Pancreas (tissue), 10 donors: ENCODE measurements at places on chromosomes 1 and 21.

- no peak for DNase-seq
These were observed 37.1 kb downstream of the JUN start for GRCh38 chr1:58746757-58747156.

DNA sequence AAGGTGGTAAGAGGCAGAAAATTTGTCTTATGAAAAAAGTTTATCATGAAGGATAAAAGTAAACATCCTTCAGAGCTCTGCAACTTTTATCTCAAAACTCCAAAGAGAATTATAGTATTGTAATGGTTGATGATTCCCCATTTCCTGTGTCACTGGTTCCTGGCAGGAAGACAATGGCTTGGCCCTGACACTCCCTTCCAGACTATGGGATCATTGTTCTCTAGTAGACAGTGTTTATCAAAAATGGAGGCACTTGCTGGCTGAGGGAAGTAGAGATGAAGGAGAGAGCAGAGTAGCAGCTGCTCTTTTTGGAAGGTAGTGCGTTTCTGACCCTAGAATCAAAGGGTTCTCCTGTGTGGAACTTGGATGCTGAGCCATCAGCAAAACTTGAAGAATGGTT, 145.9 kb upstream of the ATP1B1 start:
- DNase-seq = no peak

GRCh38 chr21:36851121-36851520, 115.3 kb downstream of the HLCS start:
- DNase-seq = no peak

DNA sequence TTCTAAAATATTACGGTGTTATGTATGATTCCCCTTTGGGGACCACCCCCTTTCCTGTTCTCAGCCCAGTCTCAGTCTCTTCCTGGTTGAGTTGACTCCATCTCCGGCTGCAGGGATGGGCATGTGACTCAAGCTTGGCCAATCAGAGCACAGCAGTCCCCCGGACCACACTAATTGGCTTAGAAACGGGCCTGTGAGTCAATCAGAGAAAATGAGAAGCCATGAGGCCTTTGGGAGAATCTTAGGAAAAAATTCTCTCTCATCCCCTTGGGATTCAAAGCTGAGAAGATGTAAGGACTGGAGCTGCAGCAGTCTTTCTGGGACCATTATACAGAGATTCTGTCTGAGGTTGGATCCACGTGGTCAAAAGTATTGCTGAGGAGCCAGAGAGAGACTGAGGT, 10.7 kb upstream of the FHAD1 start:
- DNase-seq = no peak

DNA sequence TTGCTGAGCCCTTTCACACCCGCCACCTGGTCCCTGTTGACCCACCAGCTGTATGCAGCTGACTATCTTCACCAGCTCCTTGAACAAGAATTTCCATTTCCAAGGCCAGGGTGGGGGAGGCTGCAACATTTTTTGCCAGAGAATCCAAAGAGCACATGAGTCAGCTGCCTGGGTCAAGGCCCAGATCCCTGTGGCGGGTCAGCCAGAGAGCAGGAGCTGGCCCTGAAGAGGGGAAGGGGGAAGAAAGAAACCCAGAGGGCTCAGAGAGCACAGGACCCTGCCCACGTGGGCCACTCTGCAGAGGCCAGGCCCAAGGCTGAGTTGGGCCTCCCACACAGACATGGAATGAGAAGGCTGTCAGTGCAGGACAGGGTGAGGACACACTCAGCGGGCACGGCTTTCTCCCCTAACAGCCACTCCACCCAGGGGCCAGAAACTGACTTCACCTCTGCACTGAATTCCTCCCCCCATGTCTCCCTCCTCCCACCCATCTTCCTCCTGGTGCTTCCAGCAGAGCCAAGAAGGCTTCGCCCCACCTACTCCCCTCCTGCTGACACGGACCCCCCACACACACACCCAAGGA, 28.9 kb downstream of the S100A6 start:
- peak; percentile 56 for DNase-seq

DNA sequence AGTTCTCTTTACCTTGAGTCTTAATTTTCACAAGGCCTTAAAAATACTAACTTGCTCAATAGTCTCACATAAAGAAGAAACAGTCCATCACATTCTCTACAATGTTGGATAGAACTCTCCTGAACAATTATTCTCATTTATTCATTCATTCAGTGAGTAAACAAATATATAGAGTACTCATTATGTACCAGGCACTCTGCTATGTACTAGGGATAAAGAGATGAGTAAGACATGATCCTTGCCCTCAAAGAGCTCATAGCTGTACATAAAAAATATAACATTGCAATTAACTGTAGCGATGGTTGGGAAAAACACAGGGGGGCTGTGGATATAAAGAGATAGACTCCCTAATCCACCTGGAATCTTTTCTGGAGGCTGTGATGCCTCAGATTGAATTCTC, 586.9 kb upstream of the BEND5 start:
- no peak for DNase-seq

DNA sequence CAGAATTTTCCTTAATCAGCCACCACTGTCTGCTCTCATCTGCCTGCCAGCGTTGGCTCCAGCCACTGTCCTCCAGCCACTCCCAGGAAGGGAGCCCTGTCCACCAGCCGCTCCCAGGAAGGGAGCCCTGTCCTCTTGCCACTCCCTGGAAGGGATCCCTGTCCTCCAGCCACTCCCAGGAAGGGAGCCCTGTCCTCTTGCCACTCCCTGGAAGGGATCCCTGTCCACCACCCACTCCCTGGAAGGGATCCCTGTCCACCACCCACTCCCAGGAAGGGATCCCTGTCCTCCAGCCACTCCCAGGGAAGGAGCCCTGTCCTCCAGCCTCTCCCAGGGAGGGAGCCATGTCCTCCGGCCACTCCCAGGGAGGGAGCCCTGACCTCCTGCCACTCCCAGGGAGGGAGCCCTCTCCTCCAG, 726.5 kb downstream of the PTPRU start:
- no peak for DNase-seq

DNA sequence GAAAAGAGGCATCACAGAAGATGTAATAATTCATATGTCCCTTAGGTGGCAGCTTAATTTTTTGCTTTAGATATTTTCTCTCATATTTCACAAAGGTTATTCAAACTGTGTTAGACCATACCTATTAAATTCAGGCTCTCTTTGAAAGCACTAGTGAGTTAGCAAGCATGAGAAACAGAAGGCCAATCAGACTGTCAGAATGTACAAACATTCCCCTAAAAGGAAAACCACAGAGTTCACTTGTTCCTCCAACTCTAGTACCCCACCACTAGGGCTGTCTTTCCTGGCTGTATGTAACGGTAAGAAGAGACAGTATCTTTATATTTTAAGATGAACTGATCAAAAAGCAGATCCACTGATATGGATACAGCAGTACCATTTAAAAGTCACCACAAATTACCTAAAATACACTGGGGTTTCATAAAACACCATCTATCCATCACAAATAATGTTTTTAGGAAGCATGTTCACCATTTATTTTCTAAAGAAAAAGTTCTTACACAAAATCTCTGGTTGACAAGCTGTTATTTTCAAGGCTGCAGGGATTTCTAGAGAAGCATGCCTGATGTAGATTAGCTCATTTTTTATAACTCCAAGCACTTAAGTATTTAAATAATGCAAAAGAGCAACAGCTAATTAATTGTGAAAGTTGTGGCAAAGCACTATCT, 1.8 kb downstream of the ARPC5 start:
- DNase-seq = no peak
